Stimulated activated CD4-positive, alpha-beta T cell treated with anti-CD3 and anti-CD28 coated beads, Interleukin-15, amount 100 ng/mL, for 48 hours (primary cell): ENCODE measurements at places on chromosomes 3 and 15.

- no peak for DNase-seq
Observed at GRCh38 chr15:59180945-59181600, 25.6 kb upstream of the LDHAL6B start.

GRCh38 chr3:26381411-26381810 lies 241.2 kb upstream of the LRRC3B start:
- DNase-seq, result no peak

- no peak for DNase-seq
Observed at GRCh38 chr3:101158374-101158773, 162.0 kb downstream of the IMPG2 start.

GRCh38 chr15:93913871-93914270 lies 317.5 kb upstream of the MCTP2 start:
- no peak for DNase-seq

DNA sequence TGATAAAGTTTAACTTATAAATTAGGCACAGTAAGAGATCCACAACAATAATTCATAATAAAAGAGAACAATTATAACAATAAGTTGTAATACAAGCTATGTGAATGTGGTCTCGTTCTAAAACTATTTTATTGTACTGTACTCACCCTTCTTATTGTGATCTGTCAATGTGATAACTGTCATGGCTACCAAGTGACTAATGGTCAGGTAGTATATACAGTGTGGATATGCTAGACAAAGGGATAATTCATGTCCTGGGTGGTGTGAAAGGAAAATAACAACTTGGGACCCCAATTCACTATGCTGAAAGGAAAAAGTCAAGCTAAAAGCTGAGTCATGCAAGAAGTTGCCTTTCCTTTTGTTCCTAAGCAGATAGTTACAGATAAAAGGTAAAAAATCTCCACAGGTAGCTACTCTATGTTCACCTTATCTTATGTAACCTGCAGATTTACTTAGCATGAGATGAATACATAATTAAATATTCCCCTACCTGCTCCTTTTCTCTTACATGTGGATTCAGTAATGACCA lies 10.7 kb upstream of the CYP8B1 start:
- no peak for DNase-seq

DNA sequence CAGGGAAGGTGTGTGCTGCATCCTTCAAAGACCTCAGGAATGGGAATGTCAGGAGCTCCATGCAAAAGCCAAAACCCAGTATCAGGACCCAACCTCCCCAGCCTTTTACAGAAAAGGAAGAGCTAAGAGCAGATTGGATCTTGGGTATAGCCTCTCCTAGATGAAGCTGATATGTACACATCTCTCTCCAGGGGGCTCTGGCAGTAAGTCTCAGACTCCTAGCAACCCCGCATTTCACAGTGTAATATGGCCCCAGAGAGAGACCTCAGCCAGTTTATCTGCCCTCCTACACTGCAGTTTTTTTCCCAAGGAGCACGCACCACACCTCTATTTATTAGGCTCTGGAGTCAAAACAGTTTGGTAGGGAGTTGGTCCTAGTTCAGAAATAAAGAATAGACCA lies 88.2 kb downstream of the RBPMS2 start:
- DNase-seq, result no peak

DNA sequence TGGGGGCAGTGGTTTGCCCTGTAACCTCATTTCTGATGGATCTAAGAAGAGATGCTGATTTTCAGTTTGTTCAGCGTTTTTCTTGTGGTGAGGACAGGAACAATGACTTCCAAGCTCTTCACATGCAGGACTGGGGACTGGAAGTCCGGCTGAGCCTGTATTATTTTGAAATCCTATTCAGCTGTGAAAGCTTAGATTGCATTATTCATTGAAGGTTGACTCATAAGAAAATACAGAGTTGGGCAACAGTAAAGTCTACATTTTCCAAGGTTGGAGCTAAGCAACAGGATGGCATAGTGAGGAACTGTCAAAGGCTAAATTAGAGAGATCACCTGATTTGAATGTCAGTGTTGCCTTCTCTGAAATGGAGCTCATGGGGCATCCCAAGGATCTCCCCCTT lies 230.9 kb upstream of the FEZF2 start:
- no peak for DNase-seq

GRCh38 chr3:128456776-128457715 lies 9.6 kb downstream of the DNAJB8 start:
- DNase-seq, result no peak

- no peak for DNase-seq
Observed at GRCh38 chr3:167929968-167930367, 165.8 kb downstream of the GOLIM4 start.

DNA sequence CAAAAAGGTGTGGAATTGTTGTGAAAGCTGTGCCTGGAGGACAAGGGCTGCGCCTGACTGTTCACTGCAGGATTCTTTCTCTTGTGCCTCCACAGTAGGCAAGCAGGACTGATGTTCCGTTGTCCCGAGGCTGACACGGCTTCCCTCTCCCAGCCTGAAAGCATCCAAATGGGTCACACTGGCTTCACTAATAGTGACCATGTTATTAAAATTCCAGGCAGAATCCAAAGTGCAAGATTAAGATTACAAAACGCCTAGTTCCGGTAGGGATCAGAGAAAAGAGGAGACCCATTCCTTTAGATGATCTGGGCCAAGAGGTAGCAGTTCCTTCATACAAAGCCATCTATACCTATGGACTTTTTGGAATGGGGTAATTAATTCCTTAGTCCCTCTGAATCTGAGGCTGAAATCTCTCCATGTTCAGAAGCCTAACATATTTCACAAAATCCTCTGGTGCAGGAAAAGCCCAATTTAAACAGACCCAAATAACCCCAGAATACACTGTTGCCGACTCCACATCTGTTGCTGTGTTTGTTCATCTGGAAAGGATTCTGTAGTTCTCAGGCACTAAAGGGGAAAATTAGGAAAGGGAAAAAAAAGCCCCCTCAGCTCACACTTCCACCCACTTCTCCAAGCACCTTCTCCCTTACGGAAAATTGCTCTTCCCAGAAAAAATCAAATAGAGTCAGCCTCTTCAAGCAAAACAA lies 145.9 kb downstream of the RORA start:
- DNase-seq, result no peak

GRCh38 chr3:35665390-35666055 lies 26.2 kb downstream of the ARPP21 start:
- DNase-seq, result no peak

DNA sequence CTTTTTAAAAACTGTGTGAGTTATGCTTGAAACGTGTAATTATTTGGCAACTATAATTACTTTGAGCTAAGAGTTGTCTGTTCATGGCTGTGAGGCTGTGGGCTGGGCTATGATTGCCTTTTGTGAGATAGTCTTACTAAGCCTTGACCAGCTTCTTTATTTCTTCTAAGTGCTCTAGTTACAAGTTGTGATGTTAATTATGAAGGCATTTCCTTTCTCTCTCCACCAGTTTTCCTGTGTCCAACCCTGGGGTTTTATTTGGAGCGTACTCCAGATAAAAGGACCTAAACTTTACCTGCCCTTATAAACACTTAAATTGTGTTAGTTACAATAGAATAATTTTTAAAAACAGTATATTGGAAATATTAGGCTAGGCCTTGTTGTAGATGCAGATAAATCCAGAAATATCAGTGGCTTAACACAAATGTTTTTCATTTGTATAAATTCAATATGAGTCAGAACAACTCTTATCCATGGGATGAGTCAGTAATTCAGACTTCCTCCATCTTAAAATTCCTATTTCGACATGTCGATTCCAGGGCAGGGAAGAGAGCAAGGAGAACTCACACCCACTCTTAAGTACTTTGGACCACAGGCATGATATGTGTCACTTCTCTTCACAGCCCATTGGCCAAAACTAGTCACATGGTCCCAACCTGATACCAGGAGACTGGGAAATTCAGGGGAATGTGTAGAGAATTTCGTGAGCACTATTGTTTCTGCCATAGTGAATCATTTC lies 17.0 kb downstream of the TMEM62 start:
- DNase-seq, result no peak

DNA sequence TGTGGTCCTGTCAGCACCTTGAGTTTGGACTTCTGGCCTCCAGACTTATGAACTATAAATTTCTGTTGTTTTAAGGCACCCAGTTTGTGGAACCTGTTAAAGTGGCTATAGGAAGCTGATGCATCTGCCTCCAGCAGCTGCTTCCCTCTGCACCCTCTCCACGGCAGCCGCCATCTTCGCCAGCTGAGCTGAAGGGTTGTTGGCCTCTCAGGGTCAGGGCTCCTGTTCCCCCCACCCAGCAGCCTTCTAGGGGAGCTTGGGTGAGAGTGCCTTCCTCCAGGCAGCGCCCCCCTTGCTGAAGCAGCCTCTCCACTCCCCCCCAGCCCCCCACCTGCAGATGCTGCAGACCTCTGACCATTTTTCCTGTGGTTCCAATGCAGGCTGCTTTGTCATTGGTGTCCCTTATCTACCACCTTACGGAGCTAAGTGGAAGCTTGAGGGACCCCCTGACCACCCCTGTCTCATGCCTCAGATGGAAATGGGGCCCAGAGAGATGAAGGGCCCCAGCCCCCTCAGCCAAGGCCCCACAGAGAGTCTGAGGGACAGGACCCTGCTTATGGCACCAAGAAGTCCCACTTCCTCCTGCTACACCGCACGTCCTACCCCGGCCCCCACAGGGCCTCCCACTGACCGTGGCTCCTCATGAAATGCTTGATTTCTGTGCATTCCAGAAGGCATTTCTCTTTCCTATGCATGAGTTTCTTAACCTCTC lies 61.4 kb upstream of the TLE3 start:
- no peak for DNase-seq

DNA sequence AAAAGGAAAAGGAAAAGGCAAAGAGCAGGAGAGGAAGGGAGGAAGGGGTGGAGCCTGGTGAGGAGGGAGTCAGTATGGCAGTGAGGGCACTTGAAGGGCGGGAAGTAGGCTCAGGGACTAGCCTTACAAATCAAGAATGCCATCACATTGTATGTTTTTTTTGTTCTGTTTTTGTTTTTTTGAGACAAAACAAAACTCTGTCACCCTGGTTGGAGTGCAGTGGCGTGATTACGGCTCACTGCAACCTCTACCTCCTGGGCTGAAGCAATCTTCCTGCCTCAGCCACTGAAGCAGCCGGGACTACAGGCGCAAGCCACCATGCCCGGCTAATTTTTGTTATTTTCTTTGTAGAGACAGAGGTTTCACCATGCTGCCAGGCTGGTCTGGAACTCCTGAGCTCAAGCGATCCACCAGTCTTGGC lies 10.5 kb upstream of the PIK3CB start:
- no peak for DNase-seq

GRCh38 chr3:148790851-148791735 lies 36.5 kb upstream of the CPB1 start:
- DNase-seq, result no peak

- no peak for DNase-seq
Observed at GRCh38 chr15:40081691-40082194, 26.9 kb downstream of the BMF start.

GRCh38 chr15:101167753-101168462 lies 83.9 kb downstream of the CHSY1 start:
- DNase-seq, result peak; percentile 72

- DNase-seq, result no peak
Observed at GRCh38 chr3:171972871-171973348, 66.5 kb upstream of the FNDC3B start.

- no peak for DNase-seq
Observed at GRCh38 chr15:71509139-71509538, 301.2 kb upstream of the NR2E3 start.

DNA sequence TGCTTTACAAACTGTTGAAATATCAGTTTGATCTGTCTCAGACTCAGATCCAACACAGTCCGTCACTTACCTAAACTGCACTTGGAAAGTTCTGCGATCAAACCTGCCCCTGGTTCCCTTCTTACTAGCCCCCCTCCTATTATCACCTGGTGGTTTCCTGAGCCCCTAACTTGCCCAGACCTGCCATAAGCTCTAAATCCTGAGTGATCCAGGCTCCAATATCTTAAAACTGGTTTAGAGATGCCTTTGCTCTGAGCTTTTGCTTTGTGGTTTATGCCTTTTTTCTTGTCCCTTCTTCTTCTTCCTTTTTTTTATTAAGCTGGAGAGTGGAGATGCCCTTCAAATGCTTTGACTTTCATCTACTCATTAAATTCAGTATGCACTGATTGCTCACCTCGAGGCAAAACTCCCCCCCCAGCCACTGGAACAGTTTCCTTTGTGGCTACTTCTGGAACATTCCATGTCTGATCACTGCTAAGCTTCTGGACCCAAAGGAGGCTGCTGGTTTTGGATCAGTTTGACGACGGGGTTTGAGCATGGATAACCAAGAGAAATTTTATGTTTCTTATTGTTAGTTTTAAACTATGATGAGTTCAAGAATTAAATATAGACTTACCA lies 3.5 kb upstream of the ITGB5 start:
- DNase-seq, result no peak

DNA sequence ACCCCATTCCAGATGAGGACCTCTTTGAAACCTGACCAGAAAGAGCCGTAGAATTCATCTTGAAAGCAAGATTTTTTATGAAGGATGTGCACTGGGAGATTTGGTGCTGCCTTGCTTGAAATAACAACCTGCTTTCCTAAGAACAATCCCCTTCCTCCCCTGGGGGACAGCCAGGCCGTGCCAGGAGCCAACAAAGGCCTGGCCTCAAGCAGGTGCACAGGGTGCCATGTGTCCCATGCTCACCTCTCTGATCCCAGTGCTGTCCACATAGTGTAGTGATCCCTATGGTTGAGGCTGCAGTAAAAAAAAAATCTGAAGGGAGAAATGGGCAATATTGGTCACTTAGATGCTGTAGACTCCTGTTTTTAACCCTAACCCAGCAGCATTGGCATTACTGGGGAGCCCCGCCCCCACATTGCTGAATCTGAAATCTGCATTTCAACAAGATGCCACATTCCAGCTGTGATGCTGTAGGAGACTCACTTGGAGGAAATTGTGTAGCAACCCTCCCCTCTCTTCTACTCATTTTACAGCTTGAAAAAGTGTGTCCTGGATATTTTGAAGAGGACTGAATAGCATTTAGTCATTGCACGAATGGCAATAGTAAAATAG lies 171.2 kb downstream of the APBA2 start:
- no peak for DNase-seq

DNA sequence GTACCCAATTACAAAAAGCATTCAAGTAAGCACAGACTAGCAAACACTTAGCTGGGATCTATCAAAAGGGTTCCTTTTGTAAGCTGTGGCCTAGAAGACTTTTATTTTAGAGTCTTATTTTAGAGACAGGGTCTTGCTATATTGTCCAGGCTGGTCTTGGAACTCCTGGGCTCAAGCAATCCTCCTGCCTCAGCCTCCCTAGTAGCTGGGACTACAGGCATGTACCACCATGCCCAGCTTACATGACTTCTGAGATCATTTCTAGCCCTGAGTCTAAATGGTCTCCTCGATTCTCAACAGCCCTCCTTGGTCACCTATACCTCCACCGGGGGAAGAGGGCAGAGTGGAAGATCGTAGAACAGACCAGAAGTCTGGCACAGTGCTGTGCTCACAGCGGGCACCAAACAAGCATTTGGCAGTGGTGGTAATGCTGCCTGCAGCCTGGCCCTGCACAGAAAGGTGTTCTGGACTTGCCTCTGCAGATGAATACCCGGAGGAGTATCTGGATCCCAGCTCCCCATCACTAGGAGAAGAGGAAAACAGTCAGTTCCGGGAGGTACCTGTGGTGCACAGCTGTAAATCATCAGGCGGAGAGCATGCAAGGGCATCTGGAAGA lies 2.4 kb downstream of the FAM219B start:
- no peak for DNase-seq

- no peak for DNase-seq
Observed at GRCh38 chr15:101652786-101653430, 727 bp upstream of the TM2D3 start.

GRCh38 chr3:155658006-155658405 lies 86.9 kb downstream of the PLCH1 start:
- no peak for DNase-seq

- no peak for DNase-seq
Observed at GRCh38 chr3:197372047-197372661, 73.7 kb upstream of the DLG1 start.

- no peak for DNase-seq
Observed at GRCh38 chr3:184157206-184157605, 2.0 kb downstream of the DVL3 start.
